ENCODE measurements at places on chromosomes 7 and 10.

DNA sequence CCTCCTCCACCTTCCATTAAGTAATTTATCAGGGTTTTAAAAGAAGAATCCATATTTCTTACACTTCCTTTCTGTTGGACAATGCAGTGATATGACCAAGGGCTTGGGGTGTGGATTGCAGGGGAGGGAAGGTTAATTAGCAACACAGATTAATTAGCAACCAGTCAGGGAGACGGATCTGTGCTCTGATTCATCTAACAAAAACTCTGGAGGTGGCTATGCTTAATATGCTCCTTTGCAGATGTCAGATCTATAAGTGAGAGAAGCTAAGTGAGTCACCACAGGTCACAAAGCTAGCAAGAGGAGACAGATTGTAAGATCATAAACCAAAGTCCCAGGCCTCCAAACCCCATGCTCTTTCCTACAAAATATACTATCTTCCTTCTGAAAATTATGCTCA, 178.8 kb upstream of the ITGB1 start:
- DNase-seq, result no peak

DNA sequence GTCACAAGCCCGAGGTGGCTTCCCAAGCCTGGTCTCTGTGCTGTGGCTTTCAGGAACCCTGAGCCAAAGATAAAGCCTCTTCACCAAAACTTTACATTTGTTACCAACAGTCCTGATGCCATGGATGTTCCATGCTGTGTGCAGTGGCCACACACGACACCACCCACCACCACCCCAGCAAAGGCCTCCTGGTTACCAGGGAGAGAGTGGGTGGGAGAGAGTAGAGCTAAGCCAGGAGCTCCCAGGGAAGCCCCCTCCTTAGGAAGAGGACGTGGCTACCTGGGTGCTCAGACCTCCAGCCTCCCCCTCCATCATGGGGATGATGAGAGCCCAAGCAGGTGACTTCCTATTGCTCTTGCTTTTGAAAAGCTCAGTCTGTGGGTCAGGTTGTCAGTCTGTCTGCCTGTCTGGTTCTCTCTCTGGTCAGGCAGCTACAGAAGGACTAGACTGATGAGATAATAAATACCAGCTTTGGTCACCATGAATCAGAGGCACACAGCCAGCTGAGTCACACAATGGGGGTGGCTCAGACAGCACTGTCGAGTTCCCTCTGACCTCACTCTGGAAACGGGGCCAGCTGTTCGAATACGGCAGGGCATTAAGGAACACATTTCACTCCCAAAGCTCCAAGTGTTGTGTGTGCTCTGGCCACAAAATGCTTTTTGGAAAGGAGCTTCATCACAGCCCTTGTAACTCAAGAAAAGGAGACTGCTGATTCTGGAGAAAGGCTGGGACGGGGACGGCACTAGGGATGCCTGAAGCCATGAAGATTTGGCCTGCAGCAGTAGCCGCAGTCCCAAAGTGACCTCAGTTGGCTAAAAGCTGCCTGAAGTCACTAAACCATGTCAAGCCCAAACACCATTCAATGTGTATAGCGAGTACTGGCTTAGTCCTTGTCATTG, 166.0 kb downstream of the FANK1 start:
- DNase-seq, result no peak

- DNase-seq, result no peak
These were observed 37.8 kb upstream of the IMMP2L start for GRCh38 chr7:111600091-111600490.

- DNase-seq, result peak; percentile 8
These were observed 628 bp downstream of the PARP12 start for GRCh38 chr7:140062118-140062527.

Measured in stimulated activated CD4-positive, alpha-beta T cell treated with anti-CD3 and anti-CD28 coated beads, TNF-alpha, amount 100 ng/mL, for 24 hours (primary cell).